Stimulated activated CD4-positive, alpha-beta T cell treated with anti-CD3 and anti-CD28 coated beads, Interleukin-2, amount 100 ng/mL, for 48 hours (primary cell): ENCODE measurements at places on chromosomes 16 and 17.

DNA sequence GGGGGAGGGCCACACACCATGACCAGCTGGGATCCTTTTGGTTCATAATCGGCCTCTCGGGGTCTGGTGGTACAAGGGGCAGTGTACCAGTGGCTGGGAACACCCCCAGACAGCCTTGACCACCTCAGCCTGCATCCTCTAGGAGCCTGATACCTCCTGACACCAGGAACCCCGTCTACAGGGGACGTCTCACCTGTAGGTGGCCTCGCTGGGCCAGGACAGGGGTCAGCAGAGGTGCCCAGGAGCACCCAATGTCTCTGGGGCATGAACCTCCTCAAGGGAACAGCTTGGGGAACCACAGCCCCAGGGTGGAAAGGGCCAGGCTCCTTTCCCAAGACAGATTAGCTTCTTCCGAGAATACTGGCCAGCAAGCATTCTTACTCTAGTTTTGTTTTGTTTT is 2.5 kb upstream of the METRNL start:
- DNase-seq = no peak

GRCh38 chr17:76540381-76541300 is 797 bp downstream of the PRCD start:
- DNase-seq = no peak

DNA sequence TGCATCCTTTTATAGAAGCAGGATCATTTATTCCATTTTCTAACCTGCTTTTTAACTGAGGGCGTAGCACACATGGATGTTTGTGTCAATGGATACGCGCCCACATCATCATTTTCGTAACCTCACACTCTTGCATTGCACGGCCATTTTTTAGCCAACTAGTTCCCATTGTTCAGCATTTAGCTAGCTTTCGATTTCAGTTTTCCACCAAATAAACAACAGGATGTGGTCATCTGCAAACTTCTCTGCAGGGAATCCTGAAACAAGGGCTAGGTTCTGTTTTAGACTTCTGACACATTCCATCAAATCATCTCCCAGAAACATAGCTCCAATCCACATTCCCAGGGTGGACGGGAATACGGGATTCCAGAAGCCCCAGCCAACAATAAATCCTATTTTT is 6.4 kb downstream of the CYB561 start:
- no peak for DNase-seq

DNA sequence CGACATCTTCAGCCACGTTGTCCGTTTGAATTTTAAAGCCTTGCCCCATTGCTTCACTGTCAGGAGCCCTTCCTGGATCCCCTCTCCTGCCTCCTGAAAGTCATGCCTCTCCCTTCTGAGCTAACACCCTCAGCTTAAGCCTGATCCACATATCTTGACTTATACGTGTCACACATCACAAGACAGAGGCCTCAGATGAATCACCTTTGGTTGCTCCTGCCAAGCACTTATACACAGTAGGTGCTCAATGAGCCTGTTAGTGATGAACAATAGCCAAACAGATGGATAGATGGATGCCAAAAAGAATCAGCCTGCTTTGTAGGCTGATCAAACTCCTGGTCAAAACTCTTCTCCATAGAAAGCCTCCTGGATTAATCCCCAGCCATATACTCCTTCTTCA is 31.8 kb downstream of the PITPNM3 start:
- DNase-seq = no peak

DNA sequence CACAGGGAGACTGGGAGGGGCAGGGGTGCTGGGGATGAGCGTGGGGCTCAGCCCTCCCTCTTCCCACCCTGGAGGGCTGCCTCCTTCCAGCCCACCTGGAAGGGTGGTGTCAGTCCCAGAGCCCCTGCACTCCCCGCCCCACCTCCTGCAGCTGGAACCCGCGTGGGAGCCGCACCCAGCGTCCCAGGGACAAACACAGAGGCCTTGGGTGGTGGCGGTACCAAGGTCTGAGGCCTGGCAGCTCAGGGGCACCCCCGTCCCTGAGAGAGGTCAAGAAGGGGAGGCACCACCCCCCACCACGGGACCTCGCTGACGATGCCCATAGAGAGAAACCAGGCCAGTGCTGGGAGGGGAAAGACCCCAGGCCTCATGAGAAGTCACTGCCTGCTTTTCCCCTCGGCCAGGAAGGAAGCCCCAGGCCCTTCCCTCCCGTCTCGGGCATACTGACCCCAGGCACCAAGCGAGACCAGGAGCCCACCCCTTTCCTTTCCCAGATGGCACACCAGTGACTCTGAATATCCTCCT is 4.1 kb downstream of the HS3ST6 start:
- no peak for DNase-seq

- no peak for DNase-seq
Measured at GRCh38 chr16:70348991-70349390, 2.3 kb downstream of the DDX19A start.

- DNase-seq = no peak
Measured at GRCh38 chr17:51801626-51802025, 356.9 kb downstream of the CA10 start.

GRCh38 chr17:64277831-64278562 is 14.9 kb upstream of the TEX2 start:
- no peak for DNase-seq

DNA sequence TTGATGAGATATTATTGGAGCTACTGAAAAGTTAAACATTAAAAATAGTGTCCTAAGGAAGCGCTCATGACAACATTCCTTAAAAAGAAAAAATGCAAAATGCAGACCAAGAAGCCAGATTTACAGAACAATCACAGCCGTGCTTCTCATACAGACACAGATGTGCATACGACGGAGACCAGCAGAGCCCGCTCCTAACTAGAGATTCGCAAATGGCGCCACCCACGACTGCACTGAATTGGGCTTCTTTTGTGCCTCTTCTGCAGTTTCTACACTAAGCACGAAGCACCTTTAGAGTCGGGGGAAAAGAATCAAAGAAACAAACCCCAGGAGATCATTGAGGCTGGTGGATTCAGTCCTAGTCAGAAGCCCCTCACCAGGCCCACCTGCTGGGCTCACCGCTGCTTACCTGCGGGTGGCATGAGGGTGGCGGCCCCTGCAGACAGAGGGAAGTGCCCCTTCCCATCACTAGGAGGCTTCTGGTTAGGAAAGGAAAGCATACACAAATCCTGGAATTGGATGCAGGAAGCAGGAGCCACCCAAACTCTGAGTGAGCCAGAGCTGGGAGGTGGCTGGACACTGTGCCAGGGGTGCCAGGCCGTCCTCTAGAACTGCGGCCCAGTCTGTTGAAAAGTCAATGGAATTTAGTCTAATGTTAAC is 64.9 kb upstream of the CHMP6 start:
- no peak for DNase-seq

GRCh38 chr16:80664786-80665185 is 124.0 kb downstream of the DYNLRB2 start:
- DNase-seq = no peak

- DNase-seq = no peak
Measured at GRCh38 chr17:76004750-76005262, 4.2 kb downstream of the CDK3 start.

- DNase-seq = no peak
Measured at GRCh38 chr17:37519251-37519985, 29.7 kb downstream of the DUSP14 start.

GRCh38 chr16:66515596-66516508 is 34.1 kb downstream of the TK2 start:
- DNase-seq = no peak

GRCh38 chr16:1089822-1090619 is 6.0 kb downstream of the C1QTNF8 start:
- DNase-seq = no peak

- DNase-seq = no peak
Measured at GRCh38 chr16:73031155-73031866, 16.6 kb downstream of the ZFHX3 start.

DNA sequence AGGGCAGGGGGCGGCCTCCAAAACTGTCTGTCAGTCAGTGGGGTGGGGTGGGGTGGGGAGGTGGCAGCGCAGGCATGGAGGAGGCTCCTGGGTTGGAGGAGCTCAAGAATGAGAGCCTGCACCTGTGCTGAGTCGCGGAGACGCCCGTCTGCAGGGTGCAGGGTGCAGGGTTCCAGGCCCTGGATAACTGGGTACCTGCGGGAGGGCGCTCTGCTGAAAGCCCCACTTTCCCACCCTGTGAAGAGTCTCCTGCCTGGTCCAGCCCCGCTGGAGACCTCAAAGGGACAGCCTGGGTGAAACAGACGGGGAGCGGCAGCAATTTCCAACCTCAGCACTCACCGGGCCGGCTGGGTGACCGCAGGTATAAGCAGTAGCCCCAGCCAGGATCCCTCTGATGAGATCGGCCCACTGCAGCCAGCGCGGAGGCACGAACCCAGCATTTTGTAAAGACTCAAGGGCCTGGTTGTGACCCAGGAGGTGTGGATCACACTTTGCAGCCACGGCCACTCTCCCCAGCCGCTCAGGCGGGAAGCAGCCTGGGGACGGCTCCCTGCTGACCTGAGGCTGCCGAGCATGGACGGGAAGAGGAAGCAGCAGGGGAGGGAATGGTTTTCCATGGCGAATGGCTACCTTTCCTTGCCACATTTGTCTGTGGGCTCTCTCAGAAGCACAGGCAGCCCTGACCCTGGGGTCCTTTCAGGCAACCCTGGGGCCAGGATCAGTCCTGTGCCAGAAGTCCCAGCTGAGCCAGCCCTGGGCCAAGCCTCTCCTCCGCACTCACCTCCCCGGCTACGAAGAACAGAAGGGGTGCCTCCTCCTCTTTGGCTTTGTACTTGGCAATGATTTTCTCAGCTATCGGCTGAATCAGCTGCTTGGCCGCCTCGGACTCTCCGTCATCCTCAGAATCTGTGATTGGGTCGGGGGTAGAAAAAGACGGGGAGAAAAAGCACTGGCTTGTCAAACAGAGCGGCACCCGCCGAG is 21.0 kb downstream of the MRM3 start:
- no peak for DNase-seq

DNA sequence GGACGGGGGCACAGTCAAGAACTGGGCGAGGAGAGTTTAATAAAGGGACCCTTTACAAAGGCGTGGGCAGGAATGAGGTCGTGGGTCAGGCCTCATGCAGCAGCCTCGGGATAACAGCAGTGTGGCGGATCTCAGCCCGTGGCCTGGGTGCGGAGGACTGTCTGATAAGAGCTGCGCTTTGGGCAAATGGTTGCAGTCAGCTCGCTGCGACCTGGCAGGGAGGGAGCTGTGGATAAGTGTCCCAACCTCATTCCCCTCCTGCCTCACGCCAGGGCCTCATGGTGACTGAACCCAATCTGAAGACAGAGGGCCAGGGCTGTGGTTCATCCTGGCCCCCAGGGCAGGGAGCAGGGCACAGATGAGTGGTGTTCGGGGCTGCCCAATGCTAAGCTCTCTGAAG is 13.6 kb downstream of the SMTNL2 start:
- no peak for DNase-seq

DNA sequence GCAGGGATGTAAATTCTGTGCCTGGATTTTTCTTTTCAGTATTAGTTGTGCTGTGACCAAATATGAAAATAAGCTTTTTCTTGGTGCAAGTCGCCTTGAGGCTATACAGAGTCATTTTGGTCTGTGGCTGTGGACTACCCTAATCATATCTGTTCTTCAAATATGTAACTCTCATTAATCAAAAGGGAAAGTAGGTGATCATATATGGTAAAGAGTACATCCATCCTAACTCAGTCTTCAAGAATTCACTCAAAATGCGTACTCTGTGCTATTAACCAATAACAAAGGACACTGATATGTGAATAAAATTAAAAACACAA is 2.6 kb downstream of the CPD start:
- no peak for DNase-seq
